Putamen (tissue), 1 donor: ENCODE measurements at places on chromosomes 2 and 18.

DNA sequence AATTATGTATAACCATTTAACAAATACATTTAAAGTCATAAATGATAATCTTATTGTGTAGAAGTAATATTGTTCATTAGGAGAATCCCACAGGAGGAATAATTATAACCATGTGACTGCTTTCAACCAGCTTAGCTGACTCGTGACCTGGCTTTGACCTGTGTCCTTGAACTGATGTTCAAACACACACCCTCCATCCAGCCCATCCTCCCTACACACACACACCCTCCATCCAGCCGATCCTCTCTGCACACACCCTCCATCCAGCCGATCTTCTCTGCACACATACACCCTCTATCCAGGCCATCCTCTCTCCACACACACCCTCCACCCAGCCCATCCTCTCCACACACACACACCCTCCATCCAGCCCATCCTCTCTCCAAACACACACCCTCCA lies 83.5 kb downstream of the EIPR1 start:
- DNase-seq = no peak

DNA sequence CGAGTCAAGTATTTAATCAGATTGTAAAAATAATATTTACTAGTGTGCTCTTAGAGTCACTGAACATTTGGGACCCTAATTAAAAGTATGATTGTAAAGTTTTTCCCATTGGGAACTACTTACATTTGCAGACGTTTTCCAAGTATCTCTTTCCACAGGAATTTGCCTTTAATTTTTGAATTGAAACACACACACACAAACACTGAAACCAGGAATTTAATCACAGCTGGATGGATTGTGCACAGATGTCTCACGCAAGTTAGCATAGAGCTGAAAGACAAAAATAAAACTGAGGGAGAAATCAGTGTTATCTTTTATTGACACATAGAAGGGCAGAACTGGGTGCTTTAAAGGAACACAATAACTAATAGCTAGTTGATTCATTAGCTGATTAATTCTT lies 230.7 kb downstream of the RND3 start:
- DNase-seq = no peak

DNA sequence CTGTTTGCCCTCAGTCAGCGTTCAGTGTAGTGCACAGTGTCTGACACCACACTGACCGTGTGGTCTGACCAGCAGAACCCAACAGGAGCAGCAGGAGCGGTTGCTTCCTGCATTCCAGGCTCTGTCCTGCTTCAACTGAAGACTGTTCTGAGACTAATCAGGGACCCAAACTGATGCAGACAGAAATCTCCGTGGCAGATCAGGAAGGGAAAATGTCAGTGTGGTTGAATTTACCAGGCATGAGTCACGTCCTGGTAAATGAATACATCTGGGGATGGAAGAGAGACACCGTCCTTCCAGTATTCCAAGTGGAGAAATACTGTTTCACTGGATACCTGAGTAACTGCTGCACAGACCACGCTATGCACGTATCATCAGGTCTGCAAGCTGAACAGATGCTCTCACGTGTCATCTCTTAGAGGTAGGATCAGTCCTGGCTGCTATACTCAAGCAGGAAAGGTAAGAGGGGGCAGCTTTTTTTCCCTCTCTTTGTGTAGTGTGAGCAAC lies 223.6 kb upstream of the EPAS1 start:
- no peak for DNase-seq

DNA sequence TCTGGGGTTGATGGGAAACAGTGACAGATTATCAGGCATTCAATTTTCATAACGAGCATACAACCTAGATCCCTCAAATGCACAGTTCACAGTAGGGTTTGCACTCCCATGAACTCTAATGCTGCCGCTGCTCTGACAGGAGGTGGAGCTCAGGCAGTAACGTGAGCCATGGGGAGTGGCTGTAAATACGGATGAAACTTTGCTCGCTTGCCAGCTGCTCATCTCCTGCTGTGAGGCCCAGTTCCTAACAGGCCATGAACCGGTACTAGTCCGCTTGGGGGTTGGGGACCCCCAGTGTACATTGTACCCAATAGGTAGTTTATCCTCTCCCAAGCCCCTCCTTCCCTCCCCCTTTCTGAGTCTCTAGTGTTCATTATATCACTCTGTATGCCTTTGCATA lies 94.6 kb downstream of the PTH2R start:
- no peak for DNase-seq

GRCh38 chr2:230209422-230210051 lies 10.2 kb downstream of the SP110 start:
- no peak for DNase-seq

GRCh38 chr18:25592804-25593360 lies 240.9 kb upstream of the ZNF521 start:
- DNase-seq = no peak

GRCh38 chr2:134207589-134208209 lies 46.2 kb upstream of the MGAT5 start:
- no peak for DNase-seq

GRCh38 chr2:46717344-46718121 lies 198.1 kb downstream of the MCFD2 start:
- no peak for DNase-seq

DNA sequence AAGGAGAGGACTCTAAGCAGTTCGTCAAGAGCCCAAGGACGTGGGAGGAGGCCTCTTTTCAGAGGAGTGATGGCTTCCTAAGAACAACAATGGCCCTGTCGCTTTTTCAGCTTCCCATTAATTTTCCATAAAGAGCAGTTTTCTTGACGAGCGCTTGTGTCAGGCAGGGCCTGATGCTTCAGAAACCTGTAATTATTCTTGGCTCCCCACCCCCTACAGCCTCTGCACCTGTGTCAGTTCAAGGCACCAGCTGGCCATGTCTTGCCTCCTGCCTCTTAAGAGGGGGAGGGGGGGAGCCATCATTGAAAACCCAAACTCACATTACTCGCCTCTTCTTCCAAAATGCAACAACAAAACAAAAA lies 32.3 kb downstream of the KLF7 start:
- no peak for DNase-seq

GRCh38 chr2:133265432-133265949 lies 302.8 kb downstream of the NCKAP5 start:
- no peak for DNase-seq

- no peak for DNase-seq
Observed at GRCh38 chr2:38218591-38218991, 142.6 kb upstream of the CYP1B1 start.

DNA sequence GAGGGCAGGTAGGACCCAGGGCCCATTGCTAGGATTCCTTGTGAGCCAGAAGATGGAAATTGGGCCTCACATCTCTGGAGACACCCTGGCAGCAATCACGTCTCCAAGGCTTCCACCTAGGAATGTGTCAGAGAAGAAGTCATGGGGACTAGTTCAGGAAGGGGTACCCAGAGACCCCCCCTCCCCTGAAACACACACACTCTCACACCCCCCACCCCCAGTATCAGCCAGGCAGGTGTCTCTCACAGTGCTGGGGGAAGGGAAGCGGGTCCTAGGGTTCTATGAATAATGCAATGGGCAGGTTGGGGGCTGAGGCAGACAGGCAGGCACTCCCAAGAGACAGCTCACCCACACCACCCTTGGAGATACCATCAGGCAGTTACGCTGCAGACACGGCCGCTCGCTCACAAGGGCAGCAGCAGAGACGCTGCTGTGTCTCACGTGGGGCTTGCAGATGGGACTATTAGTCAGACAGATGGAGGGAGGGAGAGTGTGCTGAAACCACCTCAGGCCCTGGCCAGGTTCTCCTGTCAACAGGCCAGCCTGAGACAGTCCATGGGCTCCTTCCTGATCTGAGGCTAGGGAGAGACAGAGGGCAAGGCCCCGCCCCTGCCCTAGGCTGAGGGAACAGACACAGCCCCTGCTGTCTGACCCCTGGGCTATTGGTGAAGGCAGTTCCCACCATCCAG lies 134.6 kb downstream of the CYP26B1 start:
- DNase-seq = no peak

DNA sequence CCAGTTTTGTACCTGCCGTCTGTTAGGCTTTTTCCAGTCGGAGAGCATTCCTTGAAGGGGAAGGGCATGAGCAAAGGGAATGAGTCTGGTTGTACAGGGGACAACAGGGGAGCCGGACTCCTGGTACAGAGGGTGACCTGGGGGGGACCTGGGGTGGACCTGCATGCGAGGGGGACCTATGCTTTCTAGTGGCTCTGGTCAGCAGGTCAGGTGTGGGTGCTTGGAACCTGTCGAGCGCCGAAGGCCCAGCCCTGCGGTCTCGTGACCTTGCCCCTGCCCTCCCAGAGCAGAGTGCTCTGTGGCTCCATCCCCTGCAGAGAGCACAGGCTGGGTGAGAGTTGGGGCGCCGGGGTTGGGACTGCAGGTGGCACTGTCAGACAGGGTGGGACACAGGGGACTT lies 96.7 kb upstream of the ASAP2 start:
- no peak for DNase-seq

- no peak for DNase-seq
Observed at GRCh38 chr2:163407296-163407695, 328.5 kb downstream of the FIGN start.

DNA sequence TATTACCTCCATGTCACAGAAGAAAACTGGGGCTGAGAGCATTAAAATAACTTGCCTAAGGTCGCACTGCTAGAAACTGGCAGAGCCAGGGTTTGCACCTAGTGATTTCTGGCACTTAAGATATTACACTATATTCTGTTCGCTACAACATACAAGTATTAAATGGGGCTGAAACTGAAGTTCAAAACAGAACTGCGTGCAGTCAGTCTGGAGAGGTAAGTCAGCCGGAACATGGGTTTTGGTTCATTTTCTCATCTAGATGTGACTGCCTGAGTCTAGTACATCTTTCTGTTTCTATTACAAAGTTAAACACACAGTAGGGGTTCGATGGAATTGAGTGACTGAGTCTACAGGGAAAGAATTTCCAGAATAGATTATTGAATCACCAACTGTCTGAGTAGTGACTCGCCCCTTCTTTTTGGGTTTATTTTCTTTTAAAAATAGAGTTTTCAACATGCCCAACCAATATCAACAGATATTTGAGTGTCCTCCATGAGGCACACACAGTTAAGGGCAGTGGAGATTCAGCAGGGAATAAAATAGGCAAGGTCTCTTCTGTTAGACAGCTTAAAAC lies 150.8 kb downstream of the RNF152 start:
- DNase-seq = no peak

- DNase-seq = no peak
Observed at GRCh38 chr18:25284281-25284680, 67.7 kb downstream of the ZNF521 start.

DNA sequence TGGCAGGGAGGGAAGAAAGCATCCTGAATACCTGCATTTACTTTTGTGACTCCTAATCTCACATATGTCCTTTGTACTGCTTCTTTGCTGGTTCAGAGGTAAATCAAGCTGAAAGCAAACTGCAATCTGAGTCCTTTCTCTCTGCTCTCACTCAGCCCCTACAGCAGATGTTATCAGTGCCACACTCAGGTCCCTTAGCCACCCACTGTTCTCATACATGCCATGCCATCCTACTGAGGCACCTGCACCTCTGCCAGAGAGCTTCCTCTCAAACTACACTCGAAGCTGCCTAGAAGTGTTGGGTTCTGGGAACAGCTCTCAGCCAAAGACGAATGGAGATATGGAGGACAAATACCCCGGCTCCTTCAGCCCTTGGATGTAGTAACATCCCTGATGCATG lies 244.5 kb downstream of the TXNL1 start:
- DNase-seq = no peak
